ENCODE measurements at places on chromosomes 13 and 19. TPM values are rescaled to one million over a fixed set of nuclear protein-coding genes. Genes with fewer than 3 reads are reported as not detected.

DNA sequence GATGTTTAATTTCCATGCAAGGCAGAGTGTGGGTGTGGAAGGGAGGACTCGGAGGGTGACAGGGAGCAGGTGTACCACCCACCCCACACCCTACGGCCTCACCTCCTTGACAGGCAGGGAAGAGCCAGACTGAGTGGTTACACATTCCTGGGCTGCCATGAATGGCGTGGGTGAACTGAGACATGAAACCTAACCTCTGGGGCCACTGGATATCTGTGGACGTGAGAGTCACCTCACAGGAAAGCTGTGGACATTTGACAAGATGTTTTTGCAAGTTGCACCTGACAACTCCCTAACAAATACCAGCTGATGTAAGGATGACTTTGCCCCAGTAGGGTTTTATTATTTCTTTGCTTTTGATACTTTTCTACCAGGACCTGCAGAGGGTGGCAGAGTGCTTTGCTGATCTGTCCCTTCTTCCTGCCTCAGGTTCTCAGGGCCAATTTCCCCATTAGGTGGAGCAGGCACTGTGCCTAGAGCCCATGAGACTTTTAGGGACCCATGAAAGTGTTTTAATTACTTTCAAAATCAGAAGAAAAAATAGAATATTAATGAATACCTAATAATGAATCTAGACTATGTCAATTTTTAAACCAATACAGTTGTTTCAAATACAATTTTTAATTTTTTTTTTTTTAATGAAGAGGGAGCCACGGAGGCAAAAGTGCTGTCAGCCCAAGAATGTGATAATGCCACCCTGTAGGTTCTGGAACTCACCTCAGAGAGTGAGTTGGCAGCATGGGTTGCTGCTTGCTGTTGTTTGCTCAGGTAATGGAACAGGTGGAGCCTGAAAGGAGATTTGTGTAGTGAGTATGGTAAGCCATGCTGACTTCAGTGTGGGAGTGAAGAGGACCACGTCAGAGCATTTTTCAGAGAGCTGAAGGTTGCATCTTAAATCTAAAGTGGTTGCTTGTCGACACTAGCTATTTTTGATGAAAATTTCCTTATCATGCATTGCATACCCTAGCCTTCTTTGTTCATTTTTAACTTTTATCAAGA, 58.0 kb upstream of the CYSLTR2 start:
- H3K27me3 ChIP-seq = no peaks in the 10 kb centered on the region
- H3K27ac ChIP-seq = no peak overlapping the region
- DNase-seq = peak; percentile 29
- H3K4me3 ChIP-seq = no peak overlapping the region

GRCh38 chr19:50189331-50189730, 14.1 kb upstream of the MYH14 start:
- peaks cover 6% of the 10 kb centered on the region for H3K36me3 ChIP-seq
- no peak overlapping the region for H3K27ac ChIP-seq
- H3K4me1 ChIP-seq = no peaks in the 10 kb centered on the region
- DNase-seq = no peak
- no peak overlapping the region for H3K4me3 ChIP-seq

- no peak overlapping the region for H3K4me3 ChIP-seq
- DNase-seq = no peak
- H3K36me3 ChIP-seq = peaks cover 13% of the 10 kb centered on the region
- peaks cover 54% of the 10 kb centered on the region for H3K27me3 ChIP-seq
- peaks cover 4% of the 10 kb centered on the region for H3K4me1 ChIP-seq
These were observed 142.7 kb downstream of the USP12 start for GRCh38 chr13:27028683-27029480.

DNA sequence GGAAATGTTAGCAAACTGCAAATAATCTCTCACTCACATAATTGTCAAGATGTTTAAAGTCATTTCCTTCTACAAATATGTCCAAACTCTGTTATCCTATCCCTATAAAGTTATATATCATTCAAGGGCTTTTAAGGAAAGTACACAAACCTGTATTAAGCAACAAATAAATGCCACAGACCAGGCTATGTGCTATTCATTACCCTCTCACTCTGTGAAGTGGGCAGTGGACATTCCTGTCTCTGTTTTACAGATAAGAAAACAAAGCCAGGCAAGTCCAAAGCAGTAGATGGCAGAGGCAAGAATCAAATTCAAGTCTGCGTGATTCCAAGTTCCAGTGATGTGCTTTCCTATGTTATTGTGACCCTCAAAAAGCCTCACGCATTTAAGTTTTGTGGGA, 140.6 kb downstream of the LHFPL6 start:
- no peaks in the 10 kb centered on the region for H3K4me1 ChIP-seq
- H3K27me3 ChIP-seq = peaks cover 31% of the 10 kb centered on the region
- no peak for DNase-seq
- H3K4me3 ChIP-seq = no peak overlapping the region

- no peaks in the 10 kb centered on the region for H3K27me3 ChIP-seq
- DNase-seq = no peak
- peak overlapping the region; percentile 39 for H3K27ac ChIP-seq
- H3K36me3 ChIP-seq = peaks cover 9% of the 10 kb centered on the region
- peaks cover 28% of the 10 kb centered on the region for H3K4me1 ChIP-seq
These were observed 125.3 kb downstream of the TM9SF2 start for GRCh38 chr13:99626461-99627082.

DNA sequence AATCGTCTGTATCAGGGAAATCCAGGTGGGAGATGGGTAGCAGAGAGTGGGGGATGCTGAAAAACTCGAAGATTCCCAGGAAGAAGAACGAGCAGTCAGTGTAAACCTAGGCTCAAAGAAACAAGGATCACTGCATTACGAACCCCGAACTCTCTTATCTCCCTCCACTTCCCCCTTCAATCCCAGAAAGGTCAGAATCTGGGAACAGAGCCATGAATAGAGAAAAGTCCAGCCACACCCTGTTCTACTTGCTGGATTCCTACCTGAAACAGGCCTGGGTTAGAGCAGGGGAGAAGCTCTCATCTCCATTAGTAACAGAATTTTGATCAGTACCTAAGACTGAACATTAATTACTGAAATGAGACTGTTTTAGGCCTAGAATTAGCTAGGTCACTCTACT, 24.4 kb downstream of the EPSTI1 start:
- peaks cover 16% of the 10 kb centered on the region for H3K4me1 ChIP-seq
- DNase-seq = no peak
- H3K27me3 ChIP-seq = no peaks in the 10 kb centered on the region
- H3K27ac ChIP-seq = no peak overlapping the region
- peaks cover 13% of the 10 kb centered on the region for H3K36me3 ChIP-seq

MCF2L gene
- 9.7 TPM for total RNA-seq

GRCh38 chr13:21039097-21039800, 22.1 kb downstream of the LATS2 start:
- peaks cover 23% of the 10 kb centered on the region for H3K4me1 ChIP-seq
- DNase-seq = no peak
- no peaks in the 10 kb centered on the region for H3K27me3 ChIP-seq
- peak overlapping the region; percentile 41 for H3K4me3 ChIP-seq

GRCh38 chr13:98664924-98665637, 87.4 kb downstream of the SLC15A1 start:
- H3K27me3 ChIP-seq = peaks cover 48% of the 10 kb centered on the region
- H3K4me3 ChIP-seq = no peak overlapping the region
- no peak for DNase-seq
- no peaks in the 10 kb centered on the region for H3K36me3 ChIP-seq
- peaks cover 12% of the 10 kb centered on the region for H3K4me1 ChIP-seq

GRCh38 chr19:42529248-42529764, 1.0 kb upstream of the CEACAM1 start:
- peaks cover 37% of the 10 kb centered on the region for H3K4me1 ChIP-seq
- peak overlapping the region; percentile 97 for H3K27ac ChIP-seq
- peak; percentile 62 for DNase-seq
- H3K27me3 ChIP-seq = no peaks in the 10 kb centered on the region

PRODH2 gene
- not detected for total RNA-seq

DNA sequence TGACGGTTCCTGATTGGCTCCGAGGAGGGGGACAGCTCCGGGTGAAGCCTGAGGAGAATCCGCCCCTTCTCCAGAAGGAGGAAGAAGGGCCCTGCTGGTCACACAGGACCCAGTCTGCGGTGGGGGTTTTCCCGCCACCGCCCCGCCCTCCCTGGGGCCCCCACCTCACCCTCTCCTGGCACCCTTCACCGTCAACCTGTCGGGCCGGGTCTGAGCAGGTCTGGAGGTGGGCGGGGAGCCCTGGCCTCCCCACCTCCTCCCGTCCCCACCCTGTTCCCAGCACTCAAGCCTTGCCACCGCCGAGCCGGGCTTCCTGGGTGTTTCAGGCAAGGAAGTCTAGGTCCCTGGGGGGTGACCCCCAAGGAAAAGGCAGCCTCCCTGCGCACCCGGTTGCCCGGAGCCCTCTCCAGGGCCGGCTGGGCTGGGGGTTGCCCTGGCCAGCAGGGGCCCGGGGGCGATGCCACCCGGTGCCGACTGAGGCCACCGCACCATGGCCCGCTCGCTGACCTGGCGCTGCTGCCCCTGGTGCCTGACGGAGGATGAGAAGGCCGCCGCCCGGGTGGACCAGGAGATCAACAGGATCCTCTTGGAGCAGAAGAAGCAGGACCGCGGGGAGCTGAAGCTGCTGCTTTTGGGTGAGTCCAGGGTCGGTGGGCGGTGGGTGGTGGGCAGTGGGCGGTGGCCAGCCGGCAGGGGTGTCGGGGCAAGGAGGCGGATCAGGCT, at the start of gene GNA15:
Gene GNA15 (plus strand): TSS at position 73 of the 723 bp plus-strand sequence. CDS start 418 bp downstream, at position 491.
- peak within 1 kb of the TSS; percentile 96 for H3K27ac ChIP-seq
- no peaks in the 10 kb centered on the region for H3K27me3 ChIP-seq
- H3K4me3 ChIP-seq = peak within 1 kb of the TSS; percentile 88
- H3K4me1 ChIP-seq = peaks cover 28% of the 10 kb centered on the region

DNA sequence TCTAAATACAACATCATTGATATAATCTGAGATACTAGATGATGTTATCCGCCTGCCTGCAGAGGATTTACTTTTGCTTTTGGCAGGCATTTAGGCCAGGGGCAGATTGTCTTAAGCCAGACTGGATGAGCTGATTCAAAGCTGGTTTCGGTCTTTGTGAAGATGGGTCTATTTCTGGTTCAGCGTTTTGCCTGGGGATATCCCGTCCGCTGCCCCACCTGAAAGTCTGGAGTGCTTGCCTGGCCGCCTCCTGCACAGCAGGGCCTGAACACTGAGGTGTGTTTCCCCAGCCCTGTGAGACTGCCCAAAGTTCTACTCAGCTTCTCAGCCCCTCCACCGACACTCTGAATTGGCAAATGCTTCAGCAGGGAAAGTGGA, 149.7 kb downstream of the KATNAL1 start:
- no peak for DNase-seq
- H3K27ac ChIP-seq = peak overlapping the region; percentile 77
- H3K4me1 ChIP-seq = peaks cover 38% of the 10 kb centered on the region
- H3K27me3 ChIP-seq = no peaks in the 10 kb centered on the region

DNA sequence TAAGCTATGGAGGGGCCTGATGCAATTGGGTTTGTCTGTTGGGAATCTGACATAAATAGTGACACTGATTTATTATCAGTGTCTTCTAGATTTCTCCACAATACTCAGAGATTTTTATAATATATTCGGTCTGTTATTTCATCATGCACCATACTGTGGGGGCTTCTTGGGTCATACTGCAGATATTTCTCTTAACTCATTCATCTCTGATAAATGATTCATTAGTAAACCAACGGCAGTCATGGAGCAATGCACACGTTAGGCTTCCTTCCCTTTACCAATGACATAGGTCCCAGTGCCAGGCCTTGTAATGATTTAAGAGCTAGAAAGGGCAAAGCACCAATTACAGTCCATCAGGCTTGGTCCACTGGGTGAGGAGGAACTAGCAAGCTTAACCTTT, 53.6 kb downstream of the FAM216B start:
- no peaks in the 10 kb centered on the region for H3K36me3 ChIP-seq
- H3K27ac ChIP-seq = no peak overlapping the region
- DNase-seq = no peak

PSG1 gene
- 0.80 TPM for total RNA-seq

GRCh38 chr13:20778311-20778710, 4.5 kb upstream of the EEF1AKMT1 start:
- H3K27me3 ChIP-seq = no peaks in the 10 kb centered on the region
- no peak overlapping the region for H3K27ac ChIP-seq
- no peaks in the 10 kb centered on the region for H3K36me3 ChIP-seq
- H3K4me1 ChIP-seq = peaks cover 9% of the 10 kb centered on the region
- no peak overlapping the region for H3K4me3 ChIP-seq

DNA sequence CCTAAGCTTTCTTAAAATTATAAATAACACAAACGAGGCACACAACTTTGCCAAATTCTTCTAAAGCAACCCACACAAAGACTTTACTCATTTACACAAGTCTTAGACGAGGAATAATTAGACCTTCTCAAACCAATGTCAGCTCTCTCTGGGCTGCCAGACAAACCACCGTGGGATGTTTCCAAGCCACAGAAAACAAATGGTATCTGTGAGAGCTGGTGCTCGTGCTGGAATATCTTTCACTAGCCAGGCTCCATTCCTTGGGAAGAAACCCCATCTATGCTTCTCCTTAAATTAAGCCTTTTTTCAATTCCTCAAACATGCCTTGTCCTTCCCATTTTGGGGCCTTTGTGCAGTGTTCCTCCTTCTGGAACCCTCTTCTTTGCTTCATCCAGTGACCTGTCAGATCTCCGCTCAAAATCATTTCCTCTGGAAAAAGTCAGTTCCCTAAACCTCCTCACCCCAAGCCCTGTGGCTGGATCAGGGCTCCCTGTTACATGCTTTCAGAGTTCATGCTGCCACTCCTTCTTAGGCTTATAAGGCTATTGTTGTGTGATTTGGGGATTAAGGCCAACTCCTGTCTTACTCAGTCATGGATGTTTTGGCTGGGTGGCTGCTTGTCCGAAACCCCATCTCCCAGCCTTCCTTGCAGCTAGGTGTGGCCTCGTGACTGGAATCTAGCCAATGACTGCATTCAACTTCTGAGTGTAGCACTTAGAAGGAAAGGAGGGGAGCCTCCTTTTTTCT, 64.2 kb upstream of the GTF2F2 start:
- H3K27me3 ChIP-seq = peaks cover 37% of the 10 kb centered on the region
- no peak for DNase-seq
- H3K4me3 ChIP-seq = no peak overlapping the region
- peaks cover 7% of the 10 kb centered on the region for H3K4me1 ChIP-seq

ONECUT3 gene
- not detected for total RNA-seq

All from T-helper 17 cell (primary cell).